ENCODE measurements at places on chromosomes 13 and 19.

DNA sequence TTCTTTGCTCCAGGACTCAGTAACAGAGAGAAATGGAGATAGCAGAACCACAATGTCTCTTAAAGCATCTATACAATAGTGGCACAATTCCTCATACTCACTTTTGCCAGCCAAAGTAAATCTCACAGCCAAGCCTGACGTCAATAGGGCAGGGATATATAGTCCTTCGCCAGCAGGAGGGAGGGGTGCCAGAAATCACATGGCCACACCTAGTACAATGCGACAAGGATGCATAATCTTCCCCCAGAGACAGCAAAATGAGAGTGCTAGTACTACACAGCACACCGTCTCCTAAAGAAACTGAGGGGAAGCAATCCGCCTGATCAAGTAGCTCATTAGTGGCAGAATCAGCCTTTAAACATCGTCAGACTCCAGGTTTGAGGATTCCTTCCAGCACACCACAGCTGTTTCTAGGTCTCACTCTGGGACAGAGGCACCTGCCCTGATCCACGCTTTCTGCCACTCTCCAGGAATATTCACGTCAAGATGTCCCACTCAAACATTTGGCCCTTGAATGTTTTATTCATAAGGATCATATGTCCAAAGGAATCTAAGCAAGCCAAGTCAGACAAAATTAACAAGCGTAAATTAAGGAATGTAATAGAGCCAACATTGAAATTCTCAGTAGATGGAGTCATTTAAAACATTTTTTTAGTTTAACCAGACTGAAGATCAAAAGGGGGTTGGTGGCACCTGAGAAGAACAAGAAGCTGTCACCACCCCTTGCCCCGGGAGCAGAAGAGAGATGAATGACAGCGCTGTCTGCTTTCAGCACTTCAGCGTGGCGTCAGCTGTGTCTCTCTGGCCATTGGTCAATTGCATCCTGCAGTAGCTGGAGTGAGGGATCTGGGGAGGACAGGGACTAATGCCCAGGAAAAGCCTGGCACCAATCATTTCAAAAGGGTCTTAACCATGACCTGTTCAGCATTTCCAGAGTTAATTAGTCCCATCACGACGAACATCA, 63.5 kb upstream of the SERP2 start:
- no peak for DNase-seq

GRCh38 chr19:2266183-2266993, 10.2 kb upstream of the JSRP1 start:
- DNase-seq: no peak

- DNase-seq: no peak
Measured at GRCh38 chr19:29665826-29666577, 741 bp downstream of the PLEKHF1 start.

DNA sequence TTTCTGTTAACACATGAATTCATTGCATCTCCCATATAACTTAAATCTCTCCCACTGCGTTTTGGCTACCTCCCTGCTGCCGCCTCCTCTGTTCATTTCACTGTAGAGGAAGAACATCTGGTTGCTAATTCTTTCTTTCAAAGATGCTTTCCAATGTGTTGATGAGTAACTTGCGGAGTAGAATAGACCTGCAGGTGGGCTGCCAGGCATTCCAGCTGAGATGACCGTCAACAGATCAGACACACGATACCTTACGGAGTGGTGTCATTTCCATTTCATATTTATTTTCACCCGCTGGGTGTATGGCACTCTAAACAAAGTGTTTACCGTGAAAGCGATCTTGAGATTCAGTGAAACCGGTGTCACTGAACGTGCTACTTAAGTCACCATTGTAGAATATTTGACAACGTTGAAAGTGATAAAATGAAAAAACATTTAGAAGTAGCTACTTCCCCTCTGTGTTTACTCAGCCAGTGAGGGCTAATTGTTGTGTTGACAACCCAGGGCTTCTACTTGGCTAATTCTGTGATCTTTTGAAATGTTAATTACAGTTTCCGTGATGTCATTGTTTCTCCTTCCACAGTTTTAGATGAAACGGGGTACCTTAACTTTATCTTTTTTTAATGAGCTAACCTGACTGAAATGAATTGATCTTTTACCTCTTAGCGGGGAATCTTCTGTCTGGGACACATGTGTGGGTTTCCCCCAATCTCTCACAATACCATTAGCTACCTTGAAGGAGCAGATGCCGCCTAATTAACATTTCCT, 228.5 kb upstream of the ARGLU1 start:
- no peak for DNase-seq

DNA sequence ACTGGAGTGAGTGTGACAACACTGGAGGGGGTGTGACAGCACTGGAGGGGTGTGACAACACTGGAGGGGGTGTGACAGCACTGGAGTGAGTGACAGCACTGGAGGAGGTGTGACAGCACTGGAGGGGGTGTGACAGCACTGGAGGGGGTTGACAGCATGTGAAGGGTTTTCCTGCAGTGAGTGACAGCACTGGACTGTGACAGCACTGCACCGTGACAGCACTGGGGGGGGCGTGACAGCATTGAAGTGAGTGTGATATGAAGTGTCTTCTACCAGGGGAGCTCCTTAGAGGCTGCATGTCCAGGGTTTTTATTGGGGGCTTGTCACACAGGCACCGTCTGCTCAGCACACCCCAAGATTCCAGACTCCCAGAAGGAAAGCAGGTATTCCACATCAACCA, 274.8 kb downstream of the TEX29 start:
- no peak for DNase-seq

GRCh38 chr19:43847884-43848283, 20.8 kb downstream of the ZNF283 start:
- DNase-seq: no peak

GRCh38 chr13:105441051-105441750, 1094.3 kb downstream of the EFNB2 start:
- DNase-seq: no peak

DNA sequence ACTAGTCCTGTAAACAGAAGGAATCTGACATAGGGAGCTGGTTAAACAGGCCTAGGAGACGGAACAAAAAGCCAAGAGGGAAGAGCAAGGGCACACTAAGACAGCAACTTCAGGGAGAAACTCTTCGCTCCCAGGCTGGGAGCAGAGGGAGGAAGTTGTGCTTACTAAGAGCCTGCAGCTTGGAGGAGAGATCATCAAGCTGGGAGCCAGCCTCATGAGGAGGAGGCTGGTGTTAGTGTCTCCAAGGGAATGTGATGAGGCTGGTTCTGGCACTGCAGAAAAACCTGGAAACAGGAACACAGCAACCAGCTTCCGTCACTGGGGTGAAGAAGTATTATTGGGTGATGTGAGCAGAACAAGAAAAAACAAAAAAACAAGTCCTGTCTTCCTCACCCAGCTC, 1027.3 kb downstream of the UQCRFS1 start:
- no peak for DNase-seq

DNA sequence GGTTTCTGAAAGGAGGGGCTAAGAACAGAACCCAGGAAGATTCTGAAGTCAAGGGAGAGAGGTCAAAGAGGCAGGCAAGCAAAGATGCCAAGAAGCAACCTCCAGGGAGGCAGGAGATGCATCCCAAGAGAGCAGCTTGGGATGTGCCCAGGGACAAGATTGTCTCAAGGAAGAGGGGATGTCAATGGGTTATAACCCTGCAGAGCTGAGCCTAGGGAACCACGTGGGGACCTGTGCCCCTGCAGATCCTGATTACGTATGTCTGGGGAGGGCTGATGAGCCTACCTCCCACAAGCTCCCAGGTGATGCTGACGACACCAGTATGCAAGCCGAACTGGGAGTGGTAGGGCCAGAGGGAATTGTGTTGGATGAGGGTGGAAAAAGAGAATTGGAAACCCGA, 70.9 kb upstream of the IRS2 start:
- DNase-seq: no peak

- DNase-seq: no peak
Measured at GRCh38 chr13:102038787-102039186, 363.1 kb downstream of the FGF14 start.

GRCh38 chr13:111394211-111394922, 73.9 kb downstream of the TEX29 start:
- DNase-seq: no peak

DNA sequence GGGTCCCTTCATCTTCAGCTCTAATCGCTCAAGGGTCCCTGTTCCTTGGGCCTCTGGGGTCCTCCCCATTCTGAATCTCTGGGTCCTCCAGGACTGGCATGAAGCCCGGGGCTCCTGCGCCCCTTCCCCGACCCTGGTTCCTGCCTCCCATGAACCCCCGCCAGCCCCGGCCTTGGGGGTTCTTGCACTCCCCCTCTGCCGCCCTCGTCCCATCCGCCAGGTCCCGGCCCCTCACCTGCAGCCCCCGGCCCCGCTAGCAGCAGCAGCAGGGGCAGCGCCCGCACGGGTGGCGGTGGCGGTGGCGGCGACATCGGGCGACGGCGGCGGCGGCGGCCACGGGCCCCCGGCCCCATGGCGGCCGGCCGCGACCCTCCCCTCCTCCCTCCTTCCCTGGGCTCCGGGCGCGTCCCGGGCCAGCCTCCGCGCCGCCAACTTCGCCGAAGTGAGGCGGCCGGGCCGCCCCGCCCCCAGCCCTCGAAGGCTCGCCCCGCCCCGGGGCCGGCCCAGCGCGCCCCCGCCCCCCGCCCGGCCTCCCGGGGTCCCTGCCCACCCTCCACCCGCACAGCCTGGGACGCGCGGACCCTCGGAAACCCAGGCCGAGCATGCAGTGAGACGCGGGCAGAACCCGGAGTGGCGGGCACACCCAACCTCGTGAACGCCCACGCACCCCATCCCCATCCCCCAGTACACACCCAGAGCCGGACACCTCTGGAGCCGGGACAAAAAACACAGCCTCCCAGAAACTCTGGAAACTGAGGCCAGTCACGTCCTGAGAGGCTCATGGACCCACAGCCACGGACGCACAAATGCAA, at the start of gene NOTCH3:
Gene NOTCH3 (minus strand): TSS at position 443 of the 812 bp plus-strand sequence. CDS start 90 bp downstream, at position 353.
- DNase-seq: no peak

GRCh38 chr19:15195371-15196334, 5.1 kb downstream of the NOTCH3 start:
- no peak for DNase-seq

DNA sequence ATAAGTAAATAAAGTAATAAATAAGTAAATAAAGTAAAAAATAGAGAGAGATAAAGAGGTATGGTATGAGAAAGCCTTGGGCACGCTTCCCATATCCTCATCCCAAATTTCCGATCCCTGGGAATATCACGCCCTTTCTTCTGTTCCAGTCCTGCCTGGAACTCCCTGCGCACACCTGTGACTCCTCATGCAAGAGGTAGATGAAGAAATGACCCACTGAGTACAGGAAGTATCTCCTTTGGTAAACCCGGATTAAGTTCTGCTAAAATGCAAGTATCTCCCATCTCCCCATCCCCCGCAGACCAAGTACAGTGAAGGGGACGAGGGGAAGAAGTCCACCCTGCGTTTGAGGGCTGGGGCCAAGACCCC, 399 bp upstream of the ZNF136 start:
- DNase-seq: no peak

DNA sequence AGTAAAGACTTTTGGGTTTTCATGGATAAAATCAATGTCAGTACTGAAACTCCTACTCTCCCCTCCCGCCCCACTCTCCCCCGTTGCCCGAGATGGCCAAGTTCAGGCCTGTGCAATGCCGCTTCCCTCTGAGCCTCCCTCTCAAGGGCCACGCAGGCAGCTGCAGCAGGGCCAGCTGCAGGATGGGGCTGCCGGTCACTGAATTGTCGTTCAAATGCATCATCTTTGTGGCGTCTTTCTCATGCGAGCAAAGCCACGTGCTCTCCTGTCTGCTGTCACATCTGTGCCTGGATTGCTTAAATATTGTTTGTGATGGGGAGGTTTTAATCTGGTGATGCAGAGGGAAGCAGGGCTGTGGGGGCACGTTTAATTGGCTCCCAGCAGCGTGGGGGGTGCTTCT, 26.6 kb downstream of the SHISA2 start:
- no peak for DNase-seq

DNA sequence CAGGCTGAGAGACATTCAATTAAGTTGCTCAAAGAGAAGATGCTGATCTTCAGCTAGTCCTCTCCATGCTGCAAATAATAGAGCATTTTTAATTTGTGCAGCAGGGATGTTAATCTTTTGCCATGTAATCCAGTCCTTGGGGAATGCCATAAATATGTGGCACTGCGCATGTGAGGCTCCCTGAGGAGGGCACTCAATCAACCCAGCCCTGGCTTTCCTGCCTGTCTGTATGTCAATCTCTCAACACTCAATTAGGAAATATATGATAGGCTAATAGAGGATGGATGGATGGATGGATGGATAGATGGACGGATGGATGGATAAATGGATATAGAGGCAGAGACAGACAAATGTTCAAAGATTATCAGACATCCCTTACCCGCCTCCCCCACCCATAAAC, 31.6 kb upstream of the POP4 start:
- DNase-seq: no peak

- no peak for DNase-seq
Measured at GRCh38 chr13:69946511-69946910, 161.1 kb upstream of the ATXN8OS start.

- no peak for DNase-seq
Measured at GRCh38 chr13:30928978-30929377, 3.5 kb upstream of the TEX26 start.

DNA sequence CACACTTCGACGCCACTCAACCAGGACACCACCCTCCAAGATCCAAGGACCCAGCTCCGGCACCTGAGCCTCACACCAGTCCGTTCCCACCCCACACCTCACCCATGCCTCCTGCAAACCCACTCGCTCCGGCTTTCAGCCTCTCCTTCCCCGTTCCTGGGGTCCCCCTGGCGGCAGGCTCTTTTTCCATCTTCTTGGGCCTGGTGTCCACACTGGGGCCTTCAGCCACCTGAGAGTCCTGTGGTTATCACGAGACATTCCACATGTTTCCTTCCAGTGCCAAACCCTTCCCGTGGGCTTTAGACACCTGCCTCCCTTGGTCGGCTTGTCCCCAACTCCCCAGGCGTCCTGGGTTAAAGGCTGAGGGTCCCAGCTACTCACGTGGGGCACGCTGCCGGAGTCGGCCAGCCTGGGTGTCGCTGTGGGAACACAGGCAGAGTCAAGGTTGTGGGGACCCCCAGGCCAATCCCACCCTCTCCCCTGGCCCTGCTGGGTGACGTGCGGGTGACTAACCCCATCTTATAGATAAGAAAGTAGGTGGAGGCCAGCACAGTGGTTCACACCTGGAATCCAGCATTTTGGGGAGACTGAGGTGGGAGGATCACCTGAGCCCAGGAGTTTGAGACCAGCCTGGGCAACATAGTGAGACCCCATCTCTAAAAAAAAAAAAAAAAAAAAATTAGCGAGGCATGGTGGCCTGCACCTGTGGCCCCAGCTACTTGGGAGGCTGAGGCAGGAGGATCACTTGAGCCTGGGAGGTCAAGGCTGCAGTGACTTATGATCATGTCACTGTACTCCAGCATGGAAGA, 1.9 kb downstream of the JSRP1 start:
- no peak for DNase-seq

GRCh38 chr13:35502456-35502855, 26.0 kb upstream of the MAB21L1 start:
- DNase-seq: no peak

DNA sequence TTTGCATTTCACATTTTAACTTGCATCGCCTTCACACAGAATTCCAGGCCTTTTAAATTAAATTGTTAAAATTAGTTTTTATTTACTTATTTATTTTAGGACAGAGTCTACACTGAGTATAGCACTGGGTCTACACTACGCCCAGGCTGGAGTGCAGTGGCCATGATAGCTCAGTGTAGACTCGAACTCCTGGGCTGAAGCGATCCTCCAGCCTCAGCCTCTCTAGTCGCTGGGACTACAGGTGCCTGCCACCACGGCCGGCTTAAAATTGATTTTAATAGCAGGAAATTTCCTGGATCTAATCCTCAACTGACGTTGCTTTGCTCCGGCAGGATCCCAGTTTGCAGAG, 301 bp upstream of the ZNF610 start:
- no peak for DNase-seq
